ENCODE measurements at places on chromosomes 2 and 18.

DNA sequence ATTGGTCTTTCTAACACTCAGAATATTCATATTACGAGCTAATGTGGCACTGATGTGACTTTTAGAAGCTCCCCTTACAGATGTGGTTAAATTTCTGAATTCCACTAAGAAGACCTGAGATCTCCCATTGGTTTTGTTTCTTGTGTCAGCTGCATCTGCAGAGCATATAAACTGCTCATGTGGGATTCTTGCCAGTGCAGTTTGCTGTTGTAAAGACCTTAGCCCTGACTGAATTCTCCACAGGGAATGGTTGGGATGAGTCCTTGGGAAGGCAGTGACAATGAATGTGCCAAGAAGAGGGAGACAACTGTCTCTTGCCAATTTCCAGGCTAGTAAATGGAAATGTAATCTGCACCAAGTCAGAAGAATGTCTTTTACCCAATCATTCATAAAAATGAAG is 94.1 kb downstream of the PTPRM start:
- DNase-seq = no peak

DNA sequence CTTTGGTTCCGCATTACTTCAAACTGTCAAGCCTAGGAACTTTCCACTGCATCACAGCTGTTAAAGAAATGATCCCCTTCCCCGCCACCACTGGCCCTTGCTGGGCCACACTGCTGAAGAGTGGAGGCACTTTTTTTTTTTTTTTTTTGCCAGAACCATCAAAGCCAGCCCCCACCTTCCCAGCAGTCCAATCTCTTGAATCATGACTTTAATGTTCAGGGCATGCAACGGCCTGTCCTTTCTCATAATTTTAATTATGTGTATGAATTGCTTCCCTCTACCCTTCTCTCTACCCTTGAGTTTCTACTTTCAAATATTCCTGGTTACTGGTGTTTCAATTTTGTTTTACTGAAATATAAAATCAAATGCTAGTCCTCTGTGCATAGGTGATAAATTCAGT is 102.1 kb upstream of the LMAN1 start:
- no peak for DNase-seq

- DNase-seq = peak; percentile 33
These were observed 76.3 kb upstream of the SEC11C start for GRCh38 chr18:59063300-59063906.

DNA sequence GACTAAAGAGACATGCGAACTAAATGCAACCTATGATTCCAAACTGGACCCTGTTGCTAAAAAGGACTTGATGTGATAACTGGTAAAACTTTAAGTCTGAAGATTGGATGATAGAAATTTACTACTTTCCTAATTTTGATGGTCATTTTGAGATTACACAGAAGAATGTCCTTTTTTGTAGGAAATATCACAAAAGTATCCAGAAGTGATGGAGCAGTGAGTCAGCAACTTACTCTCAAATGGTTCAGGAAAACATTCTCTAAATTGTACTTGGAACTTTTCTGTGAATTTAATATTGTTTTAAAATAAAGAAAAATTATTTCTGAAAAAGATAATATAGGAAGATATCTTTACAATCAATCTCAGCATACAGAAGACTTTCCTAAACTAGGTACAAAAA is 19.9 kb downstream of the MBOAT2 start:
- DNase-seq = no peak

GRCh38 chr18:58847383-58848071 is 17.1 kb upstream of the ZNF532 start:
- no peak for DNase-seq

DNA sequence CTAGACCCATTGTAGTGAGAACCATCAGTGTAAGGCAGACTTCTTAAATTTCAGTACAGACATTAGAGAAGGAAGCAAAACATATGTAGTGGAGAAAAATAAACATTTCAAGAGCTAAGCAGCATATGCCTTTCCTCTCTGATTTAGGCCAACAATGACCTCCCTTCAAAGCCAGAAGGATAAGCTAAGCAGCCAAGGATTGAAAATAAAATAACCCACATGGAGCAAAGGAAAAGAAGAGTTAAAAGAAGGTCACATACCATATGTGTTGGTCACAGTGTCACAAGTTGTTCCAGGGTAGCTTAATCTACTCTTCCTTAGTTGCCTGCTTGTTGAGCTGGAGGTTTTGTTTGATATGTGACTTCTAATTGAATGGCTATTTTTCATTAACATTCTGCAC is 15.6 kb upstream of the LAMA1 start:
- no peak for DNase-seq

GRCh38 chr2:178807227-178808008 is at the start of gene TTN:
TSS of gene TTN (minus strand) at chr2:178807423. CDS start at chr2:178804642, 2,781 bp downstream.
- DNase-seq = no peak

DNA sequence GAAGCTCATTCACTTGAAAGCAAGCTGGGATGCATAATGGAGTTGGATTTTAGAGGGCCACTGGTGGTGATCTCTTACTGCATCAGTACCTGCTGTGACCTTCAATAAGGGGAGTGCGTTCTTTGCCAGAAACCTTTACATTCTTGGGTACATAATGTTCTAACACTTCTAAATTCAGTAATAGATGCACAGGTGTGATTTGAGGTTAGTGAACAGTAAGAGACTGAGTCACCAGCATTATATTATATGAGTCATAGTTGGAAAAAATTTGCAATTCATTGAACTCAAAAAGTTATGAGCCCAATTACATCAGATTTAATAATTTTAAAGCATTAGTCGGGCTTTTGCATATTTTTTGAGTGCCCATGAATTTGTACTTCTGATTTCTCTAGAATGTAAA is 803.3 kb downstream of the ADCYAP1 start:
- DNase-seq = no peak

All from NCI-H2029 (cell line).